ENCODE measurements at places on chromosomes 1 and 21.

DNA sequence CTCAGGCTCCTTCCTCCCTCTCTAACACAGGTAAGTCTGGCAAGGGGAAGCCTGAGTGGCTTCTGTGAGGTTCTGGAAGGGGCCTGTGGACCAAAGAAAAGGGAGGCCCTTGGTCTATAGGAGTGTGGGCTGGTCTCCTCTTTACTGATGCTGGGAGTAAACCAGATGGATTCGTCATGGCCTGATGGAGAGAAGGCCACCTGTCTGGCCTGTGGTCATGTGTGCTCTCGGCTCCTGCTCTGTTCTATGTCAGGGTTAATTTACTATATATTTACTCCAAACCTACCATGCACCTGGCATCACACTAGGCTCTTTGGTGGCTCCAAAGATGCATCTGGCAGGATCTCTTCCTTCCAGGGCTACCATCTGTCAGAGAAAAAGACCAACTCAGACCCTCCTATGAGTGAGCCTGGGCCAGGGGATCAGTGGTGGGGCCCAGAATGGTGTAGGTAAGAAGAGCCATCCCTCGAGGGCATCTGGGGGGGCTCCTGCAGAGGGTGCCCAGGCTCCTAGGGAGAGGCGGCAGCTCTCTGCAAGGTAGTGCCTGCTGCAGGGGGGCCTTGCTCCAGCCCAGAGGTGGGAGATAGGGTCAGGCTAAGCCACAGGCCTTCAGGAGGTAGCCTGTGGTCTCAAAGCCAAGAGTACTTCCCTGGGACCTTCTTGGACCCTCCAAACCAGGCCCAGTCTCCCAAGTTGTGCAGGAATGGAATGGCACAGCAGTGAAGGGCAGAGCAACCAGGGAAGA is 68.2 kb upstream of the SELENON start:
- DNase-seq, result no peak

GRCh38 chr1:88228114-88228513 is 456.0 kb upstream of the PKN2 start:
- DNase-seq, result no peak

DNA sequence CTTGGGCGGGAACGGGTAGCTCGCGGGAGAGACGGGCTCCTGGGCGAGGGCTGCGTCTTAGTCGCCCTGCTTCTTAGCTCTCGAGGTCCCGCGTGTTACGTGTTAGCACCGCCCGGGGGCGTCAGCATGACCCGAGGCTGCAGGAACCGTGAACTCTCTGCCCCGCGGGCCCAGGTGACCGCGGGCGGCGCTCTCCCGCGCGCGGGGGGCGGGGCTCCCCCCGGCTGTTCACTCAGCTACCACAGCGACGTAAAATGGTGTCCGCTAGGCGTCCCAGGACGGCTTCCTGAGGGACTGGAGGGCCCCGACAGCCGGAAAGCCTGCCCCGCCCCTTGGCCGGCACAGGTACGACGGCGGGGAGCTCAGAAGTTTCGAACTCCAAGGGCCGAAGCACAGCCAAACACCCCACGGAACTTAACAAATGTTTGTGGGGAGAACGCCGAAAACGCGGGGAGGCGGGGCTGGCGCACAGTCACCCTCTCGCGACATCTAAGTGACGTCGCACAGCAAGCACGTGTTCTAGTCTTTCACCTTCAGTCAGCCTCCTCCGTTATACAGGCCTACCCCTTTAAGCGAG is 780 bp upstream of the RBM15 start:
- DNase-seq, result peak; percentile 91

- DNase-seq, result no peak
These were observed 16.4 kb downstream of the RSPH1 start for GRCh38 chr21:42479582-42479981.

DNA sequence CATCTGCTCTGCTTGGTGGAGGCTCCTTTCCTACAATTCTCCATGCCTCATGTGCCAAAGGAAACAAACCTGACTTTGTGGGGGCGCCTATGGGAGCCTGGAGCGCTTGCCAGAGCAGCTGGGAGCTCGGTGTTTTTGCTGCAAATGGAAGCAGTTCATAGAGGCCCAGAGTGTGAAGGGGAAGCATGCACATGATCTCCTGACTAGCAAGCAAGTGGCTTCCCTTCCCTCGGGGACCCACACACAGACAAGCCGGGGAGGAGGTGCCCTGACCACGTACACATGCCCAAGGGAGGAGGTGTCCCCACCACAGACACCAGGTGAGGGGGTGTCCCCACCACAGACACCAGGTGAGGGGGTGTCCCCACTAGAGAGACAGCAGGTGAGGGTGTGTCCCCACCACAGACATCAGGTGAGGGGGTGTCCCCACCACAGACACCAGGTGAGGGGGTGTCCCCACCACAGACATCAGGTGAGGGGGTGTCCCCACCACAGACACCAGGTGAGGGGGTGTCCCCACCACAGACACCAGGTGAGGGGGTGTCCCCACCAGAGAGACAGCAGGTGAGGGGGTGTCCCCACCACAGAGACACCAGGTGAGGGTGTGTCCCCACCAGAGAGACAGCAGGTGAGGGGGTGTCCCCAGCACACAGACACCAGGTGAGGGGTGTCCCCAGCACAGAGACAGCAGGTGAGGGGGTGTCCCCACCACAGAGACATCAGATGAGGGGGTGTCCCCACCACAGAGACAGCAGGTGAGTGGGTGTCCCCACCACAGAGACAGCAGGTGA is 106.8 kb downstream of the CRYAA start:
- no peak for DNase-seq

DNA sequence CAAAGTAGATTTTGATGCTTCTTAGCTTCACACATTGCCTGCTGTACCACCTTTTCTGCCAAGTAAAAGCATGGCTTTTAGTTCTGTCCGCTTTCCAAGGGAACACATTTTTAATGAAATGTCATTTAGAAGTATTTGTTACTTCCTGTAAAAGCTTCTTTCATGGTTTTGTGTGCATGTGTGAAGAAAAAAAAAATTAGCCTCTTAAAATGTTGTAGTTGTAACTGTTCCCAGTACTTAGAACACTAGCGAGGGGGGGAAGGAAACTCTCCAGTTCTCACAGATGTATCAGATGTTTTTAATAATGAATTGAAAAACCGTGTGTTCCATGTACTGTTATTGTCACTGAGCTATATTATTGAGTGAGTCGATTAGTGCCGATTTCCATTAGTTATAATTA is 568.3 kb upstream of the ADGRL2 start:
- no peak for DNase-seq

GRCh38 chr1:219441884-219442283 is 171.0 kb downstream of the ZC3H11B start:
- no peak for DNase-seq

GRCh38 chr1:233527818-233528217 is 86.1 kb upstream of the KCNK1 start:
- no peak for DNase-seq

DNA sequence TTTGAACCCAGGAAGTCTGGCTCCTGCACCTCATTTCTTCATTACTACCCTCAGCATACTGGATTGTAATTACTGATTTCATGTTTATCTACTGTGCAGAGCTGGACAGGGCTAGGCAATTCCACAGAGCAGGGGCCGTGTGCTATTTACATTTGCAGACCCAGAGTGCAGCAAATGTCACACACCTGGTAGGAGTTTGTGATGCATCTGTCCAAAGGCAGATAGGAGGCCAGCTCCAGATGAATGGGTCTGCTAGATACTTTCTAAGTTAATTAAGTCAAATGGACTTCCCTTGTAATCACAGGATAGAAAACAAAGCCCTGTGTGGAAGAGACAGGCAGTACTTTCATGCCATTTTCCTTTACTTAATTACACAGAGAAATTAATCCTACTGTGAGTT is 46.2 kb downstream of the PGBD5 start:
- DNase-seq, result no peak

DNA sequence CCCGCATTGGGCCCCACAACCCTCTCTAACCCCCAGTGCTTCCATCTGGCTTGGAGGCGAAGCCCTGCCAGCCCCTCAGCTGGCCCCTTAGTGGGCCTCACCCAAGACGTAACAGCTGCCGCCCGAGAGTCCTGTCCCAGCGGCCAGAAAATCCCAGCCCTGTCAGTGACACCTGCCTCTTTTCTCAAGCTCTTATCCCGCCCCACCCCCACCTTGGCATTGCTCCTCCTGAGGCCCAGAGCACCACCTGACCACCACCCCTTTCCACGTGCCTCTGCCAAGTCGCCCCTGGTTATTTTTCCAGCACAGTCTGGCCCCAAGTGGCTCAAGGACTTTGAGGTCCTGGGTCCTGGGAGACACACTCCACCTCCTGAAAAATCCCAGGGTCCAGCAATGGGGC is 5.9 kb upstream of the CTRC start:
- DNase-seq, result no peak

GRCh38 chr1:119987112-119987511 is 82.3 kb downstream of the NOTCH2 start:
- no peak for DNase-seq

DNA sequence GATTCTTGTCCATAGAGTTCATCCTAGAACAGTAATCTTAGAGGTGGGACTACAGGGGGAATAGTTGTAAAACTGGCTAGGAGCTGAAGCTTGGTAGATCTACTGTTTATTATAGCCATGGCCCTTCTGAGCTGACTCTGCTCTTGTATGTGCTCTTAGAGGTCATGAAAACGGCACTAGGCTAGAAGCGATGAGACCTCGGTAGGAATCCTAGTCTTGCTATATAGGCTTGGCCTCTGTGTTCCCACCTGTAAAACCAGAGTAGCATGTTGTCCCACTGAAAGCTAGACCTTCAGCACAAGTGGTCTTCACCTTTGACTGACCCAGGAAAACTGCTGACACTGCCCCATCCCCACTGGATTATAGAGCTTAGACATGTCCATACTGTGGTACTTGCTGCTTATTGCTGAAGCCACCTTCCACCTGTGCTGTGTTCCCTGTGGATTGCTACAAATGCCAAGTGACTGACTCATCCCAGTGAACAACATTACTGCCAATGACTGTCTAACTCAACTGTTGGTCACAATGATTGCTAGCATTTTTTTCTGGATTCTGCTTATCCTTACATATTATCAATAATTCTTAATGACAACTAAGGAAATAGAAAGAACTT is 23.0 kb upstream of the PIGC start:
- no peak for DNase-seq

GRCh38 chr1:89444791-89445190 is 79.8 kb upstream of the LRRC8B start:
- no peak for DNase-seq

GRCh38 chr1:64490213-64490818 is 20.4 kb downstream of the CACHD1 start:
- DNase-seq, result no peak

- no peak for DNase-seq
These were observed 87.2 kb downstream of the ATP1A1 start for GRCh38 chr1:116460261-116460660.

GRCh38 chr21:34754690-34755647 is 86.2 kb downstream of the CLIC6 start:
- DNase-seq, result no peak

DNA sequence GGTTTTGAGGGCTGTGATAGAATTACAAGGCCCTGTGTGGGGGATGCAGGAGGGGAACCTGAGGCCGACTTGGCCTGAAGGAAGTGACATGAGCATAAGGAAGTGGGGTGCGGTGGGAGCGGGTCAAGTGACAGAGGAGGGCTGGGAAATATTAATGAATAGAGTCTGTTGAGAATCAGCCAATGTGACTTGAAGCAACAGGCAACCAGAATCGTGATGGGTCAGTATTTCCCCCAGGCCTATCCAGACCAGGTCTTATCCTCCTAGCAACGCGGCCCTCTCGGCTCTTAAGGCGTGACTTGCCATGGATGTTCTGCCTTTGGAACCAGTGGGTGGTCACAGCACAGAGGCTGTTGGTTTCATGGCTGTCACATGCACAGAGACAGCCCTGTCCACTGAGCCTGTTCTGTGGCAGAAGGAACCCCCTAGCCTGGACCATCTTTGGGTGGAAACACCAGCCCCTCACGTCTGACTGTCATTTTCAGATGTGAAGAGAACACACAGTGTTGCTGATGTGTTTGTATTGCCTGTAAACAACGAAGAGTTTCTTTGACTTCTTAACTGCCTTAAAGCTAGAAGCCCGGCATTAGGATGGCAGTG is 468.8 kb downstream of the CAMTA1 start:
- DNase-seq, result no peak

- DNase-seq, result no peak
These were observed 85.9 kb downstream of the UROD start for GRCh38 chr1:45097944-45098343.

DNA sequence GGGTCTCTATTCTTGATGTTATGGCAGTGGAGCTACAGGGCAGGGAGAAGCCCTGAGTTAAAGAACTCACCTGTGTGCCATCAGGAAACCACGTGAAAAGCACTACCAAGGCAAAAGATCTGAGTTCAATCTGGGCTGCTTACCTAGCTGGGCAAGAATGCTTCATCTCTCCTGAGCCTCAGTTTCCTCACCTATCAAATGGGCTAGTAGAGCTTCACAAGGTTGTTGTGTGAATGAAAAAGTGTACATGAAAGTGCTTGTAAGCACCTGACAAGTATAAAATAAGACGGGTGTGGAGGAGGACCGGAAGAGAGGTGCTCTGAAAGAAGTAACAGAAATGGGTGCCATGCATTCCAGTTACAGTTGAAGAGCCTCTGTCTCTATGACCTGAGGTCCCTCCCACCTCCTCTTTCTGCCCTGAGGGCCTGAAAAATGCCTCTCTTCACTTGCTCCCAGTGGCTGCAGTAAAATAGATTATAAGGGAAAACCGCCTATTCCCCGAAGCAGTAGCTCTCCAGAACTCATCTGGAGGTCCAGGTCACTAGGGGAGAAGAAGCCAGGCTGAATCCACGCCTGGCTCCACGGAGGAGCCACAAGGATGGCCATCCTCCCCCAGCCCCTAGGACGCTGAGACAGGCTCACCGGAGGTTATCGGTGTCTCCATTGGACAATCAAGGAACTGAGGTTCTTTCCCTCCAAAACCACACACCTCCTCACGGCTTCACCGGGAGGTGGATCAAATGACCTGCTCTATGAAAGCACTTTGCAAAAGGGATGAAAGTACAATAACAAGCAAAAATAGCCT is 1.4 kb downstream of the GPR161 start:
- DNase-seq, result no peak

DNA sequence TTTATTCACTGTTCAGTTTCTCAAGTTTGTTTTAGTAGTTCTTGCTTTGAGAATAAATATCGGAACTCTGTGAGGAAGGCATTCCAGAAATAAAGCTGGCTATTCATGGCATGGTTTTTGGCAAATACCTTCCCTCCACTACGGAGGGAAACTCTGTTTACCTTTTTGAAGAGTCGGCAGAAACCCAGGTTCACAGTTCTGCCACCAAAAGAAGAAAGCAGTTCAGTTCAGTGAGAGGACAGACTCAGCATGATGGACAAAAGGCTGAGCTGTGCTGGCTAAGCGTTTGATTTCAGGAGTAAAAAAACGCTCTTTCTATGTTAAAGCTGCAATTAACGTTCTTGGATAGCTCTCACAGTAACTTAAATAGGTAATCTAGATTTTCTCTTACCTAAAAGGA is 42.4 kb downstream of the CNN3 start:
- no peak for DNase-seq

GRCh38 chr1:202951437-202951836 is 6.7 kb downstream of the ADIPOR1 start:
- DNase-seq, result no peak
